Endothelial cell of umbilical vein (primary cell): ENCODE measurements at places on chromosomes 4 and X. TPM values are rescaled to one million over a fixed set of nuclear protein-coding genes. Genes with fewer than 3 reads are reported as not detected.

The EGF gene
- not detected in 2 replicates for polyA plus RNA-seq

The CTAG1B gene
- polyA plus RNA-seq = not detected in 2 replicates

The SRPK3 gene
- polyA plus RNA-seq = 0.25 and 0.29 TPM in 2 replicates

The PGAM4 gene
- 0.12 and 0.18 TPM in 2 replicates for polyA plus RNA-seq

The GAGE1 gene
- not detected in 2 replicates for polyA plus RNA-seq

The MOSPD2 gene
- 3.7 and 4.9 TPM in 2 replicates for polyA plus RNA-seq

The OPN1MW3 gene
- polyA plus RNA-seq = not detected in 2 replicates

The SSX4B gene
- polyA plus RNA-seq = not detected in 2 replicates

The RASL11B gene
- polyA plus RNA-seq = 0.29 and 0.83 TPM in 2 replicates

The PNCK gene
- polyA plus RNA-seq = 0.12 and 0.37 TPM in 2 replicates
